Effector memory CD8-positive, alpha-beta T cell (primary cell): ENCODE measurements at places on chromosomes 5 and 9.

GRCh38 chr9:108671176-108671575, 184.6 kb downstream of the ACTL7B start:
- DNase-seq = no peak

- DNase-seq = no peak
Measured at GRCh38 chr5:138737494-138738265, 15.5 kb upstream of the CTNNA1 start.

- DNase-seq = no peak
Measured at GRCh38 chr9:134286471-134287245, 39.6 kb upstream of the RXRA start.

DNA sequence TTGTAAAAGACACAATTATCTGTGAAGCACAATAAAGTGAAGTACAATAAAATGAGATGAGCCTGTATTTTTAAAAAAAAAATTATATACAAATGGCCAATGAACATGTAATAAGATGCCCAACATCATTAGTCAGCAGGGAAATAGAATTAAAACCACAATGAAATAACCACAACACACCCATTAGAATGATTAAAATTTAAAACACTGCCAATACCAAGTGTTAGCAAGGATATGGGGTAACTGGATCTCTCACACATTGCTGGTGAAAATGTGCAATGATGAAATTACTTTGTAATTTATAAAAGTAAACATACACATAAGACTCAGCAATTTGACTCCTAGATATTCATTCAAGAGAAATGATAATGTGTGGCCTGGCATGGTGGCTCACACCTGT, 62.8 kb downstream of the SHOC1 start:
- no peak for DNase-seq

- DNase-seq = no peak
Measured at GRCh38 chr5:2093859-2094615, 211.3 kb upstream of the IRX4 start.

DNA sequence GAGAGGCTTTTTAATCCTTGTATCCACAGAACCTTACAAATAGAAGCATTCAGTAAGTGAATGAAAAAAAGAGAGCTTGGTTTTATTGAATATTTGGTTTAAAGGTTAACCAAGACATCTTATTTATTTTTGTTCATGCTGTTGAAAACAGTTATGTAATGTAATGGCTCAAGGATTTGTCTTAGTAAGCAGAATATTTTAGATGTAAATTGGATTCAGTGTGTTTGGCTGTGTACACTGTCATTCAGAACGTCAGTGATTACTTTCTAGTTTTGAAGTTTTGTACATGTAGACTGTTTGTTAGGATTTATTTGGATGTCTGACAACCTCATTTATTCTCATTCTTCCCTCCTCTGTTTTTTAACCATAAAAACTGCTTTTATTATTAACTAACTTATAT, 31.3 kb downstream of the KCNN2 start:
- no peak for DNase-seq

GRCh38 chr5:41875121-41875520, 4.9 kb upstream of the OXCT1 start:
- no peak for DNase-seq

GRCh38 chr5:8827696-8828095, 718.2 kb downstream of the SEMA5A start:
- no peak for DNase-seq

- DNase-seq = no peak
Measured at GRCh38 chr5:150505041-150505511, 2.9 kb upstream of the NDST1 start.

DNA sequence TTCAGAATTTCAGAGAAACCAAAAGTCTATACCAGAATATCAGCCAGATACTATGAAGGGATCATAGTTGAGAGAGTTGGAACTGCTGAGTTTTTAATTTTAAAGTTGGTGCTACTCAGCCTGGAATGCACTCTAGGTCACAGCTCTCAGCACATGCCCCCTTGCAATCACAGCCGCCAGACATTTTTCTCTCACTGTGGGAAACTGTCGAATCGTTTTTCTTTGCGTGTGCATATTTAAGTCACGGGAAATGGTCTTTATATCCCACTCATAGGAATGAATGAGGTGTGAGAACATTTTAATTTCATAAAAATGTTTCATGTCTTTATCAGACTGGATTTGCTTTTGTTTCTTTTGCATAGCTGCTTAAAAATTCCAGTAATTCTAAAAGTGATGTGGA, 12.2 kb upstream of the SPDL1 start:
- DNase-seq = no peak

DNA sequence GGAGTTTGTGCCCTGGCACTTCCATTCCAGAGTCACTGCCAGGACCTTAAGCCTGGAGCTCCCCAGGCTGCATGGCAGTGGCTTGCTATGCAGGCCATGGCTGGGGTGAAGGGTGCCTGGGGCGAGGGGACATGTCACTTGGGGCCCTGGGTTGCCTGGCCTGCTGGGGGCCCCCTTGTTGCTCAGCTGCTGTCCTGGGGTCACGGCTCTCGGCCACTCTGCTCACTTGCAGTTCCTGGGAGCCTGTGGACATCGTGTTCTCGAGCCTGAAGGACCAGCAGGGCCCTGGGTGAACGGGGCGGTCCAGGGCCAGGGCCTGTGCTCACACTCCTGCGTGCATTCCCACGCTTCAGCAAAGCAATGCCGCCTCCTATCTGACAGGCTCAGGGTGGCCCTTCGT, 14.5 kb upstream of the SLC2A6 start:
- no peak for DNase-seq

GRCh38 chr5:4230786-4231641, 635.4 kb downstream of the IRX1 start:
- no peak for DNase-seq

DNA sequence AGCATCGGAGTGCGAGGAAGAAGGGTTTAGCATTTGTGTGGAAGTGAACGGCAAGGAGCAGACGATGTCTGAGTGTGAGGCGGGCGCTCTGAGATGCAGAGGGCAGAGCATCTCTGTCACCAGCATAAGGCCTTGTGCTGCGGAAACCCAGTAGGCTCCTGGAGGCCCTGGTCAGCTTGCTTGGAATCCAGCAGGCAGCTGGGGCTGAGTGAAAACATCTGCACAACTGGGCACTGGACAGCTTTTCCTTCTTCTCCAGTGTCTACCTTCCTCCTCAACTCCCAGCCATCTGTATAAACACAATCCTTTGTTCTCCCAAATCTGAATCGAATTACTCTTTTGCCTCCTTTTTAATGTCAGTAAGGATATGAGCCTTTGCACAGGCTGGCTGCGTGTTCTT, 72.1 kb downstream of the C7 start:
- DNase-seq = no peak

- no peak for DNase-seq
Measured at GRCh38 chr5:80165452-80165851, 90.4 kb downstream of the SERINC5 start.

GRCh38 chr5:18216729-18217128, 582.5 kb downstream of the TAF11L14 start:
- DNase-seq = no peak

- DNase-seq = no peak
Measured at GRCh38 chr5:68331192-68332079, 115.9 kb downstream of the PIK3R1 start.

- no peak for DNase-seq
Measured at GRCh38 chr5:27568811-27569210, 530.4 kb upstream of the CDH9 start.

- no peak for DNase-seq
Measured at GRCh38 chr9:116504081-116504480, 183.0 kb upstream of the TRIM32 start.

DNA sequence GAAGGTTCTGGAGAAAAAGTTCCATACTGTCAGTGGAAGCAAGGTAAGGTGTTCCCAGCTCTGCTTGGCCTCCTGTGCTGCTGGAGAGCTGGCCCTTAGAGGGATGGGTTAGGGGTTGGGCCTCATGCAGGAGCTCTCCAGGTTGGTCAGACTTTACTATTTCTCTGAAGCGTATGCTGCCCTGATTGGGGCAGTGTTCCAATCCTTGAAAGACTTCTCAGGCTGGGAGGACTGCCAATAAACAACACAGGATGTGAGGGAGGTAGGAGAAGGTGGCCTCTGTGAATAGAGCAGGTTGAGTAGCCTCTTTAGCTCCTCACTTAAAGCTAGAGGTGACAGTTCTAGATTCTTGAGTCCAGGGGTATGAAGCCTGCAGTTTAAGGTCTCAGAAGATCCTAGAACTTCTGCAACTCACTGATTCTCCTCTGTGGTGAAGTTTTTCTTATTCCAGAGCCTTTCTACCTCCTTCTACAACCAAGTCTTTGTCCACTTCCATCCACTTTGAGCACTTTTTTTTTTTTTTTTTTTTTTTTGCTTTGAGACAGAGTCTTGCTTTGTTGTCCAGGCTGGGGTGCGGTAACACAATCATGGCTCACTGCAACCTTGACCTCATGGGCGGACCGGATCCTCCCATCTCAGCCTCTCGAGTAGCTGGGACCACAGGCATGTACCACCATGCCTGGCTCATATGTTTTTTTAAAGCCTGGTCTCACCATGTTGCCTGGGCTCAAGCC, 3.0 kb downstream of the HNRNPAB start:
- no peak for DNase-seq

DNA sequence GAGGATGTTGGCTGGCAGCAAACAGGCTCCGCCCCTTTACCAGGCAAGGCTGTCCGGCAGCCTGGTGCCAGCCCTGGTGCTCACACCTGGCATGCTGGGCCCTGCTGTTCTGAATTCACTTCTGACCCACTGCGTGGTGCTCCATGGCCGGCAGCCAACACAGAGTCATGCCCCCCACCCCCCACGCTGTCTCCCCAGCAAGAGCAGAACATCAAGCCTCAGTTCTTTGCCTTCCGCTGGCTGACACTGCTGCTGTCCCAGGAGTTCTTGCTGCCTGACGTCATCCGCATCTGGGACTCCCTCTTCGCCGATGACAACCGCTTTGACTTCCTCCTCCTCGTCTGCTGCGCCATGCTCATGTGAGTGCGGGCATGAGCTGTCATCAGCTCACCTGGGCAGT, 12.6 kb upstream of the ENDOG start:
- DNase-seq = no peak

- no peak for DNase-seq
Measured at GRCh38 chr5:141615991-141616720, 2.6 kb downstream of the DIAPH1 start.

GRCh38 chr9:16869131-16869881, 1.2 kb downstream of the BNC2 start:
- DNase-seq = no peak

DNA sequence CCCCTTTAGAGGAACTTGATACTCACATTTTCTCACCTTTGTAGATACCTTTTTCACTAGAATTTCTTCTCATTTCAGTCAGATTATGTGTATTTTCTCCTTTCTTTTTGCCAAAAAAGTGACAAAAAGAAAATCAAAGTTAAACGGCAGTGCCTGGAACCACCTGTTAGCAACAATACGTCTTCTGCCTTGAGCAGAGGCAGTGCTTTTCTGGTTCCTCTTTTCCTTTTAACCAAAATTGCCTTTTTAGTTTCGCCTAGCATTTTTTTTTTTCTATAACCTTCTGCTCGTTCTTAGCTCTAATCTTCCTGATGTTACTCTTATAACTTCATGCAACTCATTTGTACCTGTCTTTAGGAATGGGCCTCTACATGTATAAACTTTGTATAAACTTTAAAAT, 26.1 kb downstream of the SMIM32 start:
- DNase-seq = no peak

- DNase-seq = no peak
Measured at GRCh38 chr9:126956917-126957686, 42.5 kb downstream of the RALGPS1 start.

GRCh38 chr9:126615245-126615790, 1.6 kb downstream of the LMX1B start:
- no peak for DNase-seq

- no peak for DNase-seq
Measured at GRCh38 chr9:89519366-89519805, 21.5 kb upstream of the SEMA4D start.

GRCh38 chr9:68669218-68669617, 35.8 kb upstream of the PIP5K1B start:
- DNase-seq = no peak

DNA sequence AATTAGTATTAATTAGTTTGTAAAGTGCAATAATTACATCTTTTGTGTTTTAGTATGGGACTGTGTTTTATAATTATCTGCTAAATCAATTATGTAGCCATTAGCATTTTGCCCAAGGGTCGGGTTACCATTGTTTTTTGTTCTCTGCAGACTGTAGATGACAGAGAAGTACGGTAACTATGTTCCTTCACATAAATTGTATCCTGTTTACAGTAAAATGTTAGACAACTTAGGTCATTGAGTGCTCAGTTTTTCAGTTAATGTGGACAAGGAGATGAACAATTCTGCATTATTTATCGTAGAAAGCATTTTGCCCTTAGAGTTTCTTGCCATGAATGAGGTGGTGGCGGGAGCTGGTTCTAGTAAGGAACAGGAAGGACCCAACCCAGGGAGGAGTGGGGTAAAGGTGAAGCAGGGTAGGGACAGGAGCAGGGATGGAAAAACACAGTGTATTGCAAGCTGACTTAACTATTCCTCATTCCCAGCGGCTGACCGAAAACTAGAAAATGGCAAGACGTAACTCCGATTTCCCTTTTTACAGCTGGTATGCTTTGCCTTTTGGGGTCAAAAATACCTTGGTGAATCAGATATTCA, 243.7 kb upstream of the SLC24A2 start:
- no peak for DNase-seq

DNA sequence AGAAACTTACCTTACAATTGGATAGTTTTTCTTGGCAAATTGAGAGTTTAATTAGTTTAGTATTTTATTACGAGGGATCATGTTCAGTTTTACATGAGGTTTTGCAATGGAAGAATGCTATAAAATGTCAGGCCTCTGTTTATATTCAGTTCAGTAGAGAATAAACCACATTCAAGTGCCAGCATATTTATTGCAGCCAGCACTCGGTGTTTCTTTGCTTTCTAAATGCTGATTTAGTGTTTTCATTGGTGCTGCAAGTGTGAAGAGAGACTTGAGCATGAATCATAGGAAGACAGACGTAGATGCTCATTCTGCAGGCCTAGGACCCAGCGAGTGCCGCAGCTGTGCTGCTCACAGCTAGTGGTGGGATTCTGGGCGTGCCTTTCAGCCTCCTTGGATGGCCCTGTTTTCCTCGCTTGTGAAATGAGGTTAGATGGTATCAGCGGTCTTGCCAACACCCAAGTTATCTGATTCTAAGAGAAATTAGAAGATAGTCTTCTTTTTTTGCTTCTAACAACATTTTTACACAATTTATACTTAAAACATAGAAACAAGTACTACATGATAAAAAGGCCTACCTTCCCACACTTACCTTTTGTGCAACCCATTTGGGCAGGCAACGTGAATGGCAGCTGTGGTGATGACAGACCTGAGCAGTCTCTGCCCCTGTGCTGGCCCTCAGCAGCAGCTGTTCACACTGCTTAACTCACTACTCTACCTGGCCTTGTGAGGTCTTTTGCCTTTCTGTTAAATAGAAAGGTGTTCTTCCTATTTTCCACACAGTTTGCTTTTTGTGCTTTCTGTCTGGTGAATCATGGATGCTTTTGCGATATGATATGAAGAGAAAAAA, 26.8 kb upstream of the TNFAIP8 start:
- DNase-seq = peak; percentile 51

DNA sequence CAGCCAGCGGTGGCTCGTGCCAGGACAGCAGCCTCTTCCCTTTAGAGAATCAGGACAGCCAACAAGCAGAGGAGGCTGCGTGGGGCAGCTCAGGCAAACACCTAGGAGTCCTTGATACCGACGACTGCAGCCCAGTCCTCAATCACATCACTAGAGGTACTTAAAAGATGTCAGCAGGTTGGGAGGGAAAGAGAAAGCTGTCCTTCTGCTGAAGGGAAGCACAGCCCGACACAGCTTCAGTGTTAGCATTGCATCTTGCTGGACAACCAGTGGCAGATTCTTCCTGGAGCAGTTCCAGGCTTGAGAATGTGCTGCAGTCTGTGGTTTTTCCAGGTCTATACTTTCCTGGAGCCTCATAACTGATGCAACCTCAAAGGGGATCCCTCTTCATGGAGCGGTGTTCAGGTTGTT, 230.5 kb downstream of the SYK start:
- DNase-seq = no peak
